ENCODE measurements at places on chromosomes 3 and 15.

DNA sequence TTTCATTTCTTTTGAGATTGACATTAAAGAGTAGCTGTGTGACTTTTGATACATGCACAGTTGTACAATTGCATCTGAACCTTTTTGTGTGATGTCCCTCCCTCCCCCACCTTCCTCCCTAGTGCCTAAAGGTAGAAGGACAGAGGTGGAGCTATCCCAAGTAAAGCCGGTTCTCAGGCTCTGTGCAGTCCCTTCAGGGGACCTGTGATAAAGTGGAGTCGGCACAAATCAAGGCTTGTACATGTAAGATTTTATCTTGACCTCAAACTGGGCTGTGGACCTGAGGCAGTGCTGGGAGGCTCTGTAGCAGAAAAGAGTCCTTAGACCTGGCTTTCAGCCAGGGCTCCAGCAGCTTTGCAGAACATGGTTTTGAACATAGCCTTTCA is 55.5 kb upstream of the CMTM7 start:
- DNase-seq, result no peak
- no peak overlapping the region for H3K27ac ChIP-seq
- H3K27me3 ChIP-seq, result no peaks in the 10 kb centered on the region
- H3K4me1 ChIP-seq, result peaks cover 20% of the 10 kb centered on the region
- H3K36me3 ChIP-seq, result no peaks in the 10 kb centered on the region

GRCh38 chr3:20552605-20553275 is 366.7 kb upstream of the SGO1 start:
- no peak overlapping the region for H3K4me3 ChIP-seq
- no peaks in the 10 kb centered on the region for H3K4me1 ChIP-seq
- DNase-seq, result no peak
- no peaks in the 10 kb centered on the region for H3K27me3 ChIP-seq
- H3K27ac ChIP-seq, result no peak overlapping the region

- H3K36me3 ChIP-seq, result peaks cover 82% of the 10 kb centered on the region
- H3K27ac ChIP-seq, result no peak overlapping the region
- H3K4me1 ChIP-seq, result no peaks in the 10 kb centered on the region
- no peak overlapping the region for H3K4me3 ChIP-seq
Measured at GRCh38 chr3:141570068-141570467, 83.2 kb downstream of the RASA2 start.

GRCh38 chr15:28979208-28979841 is 93.6 kb downstream of the APBA2 start:
- DNase-seq, result peak; percentile 48
- H3K36me3 ChIP-seq, result no peaks in the 10 kb centered on the region
- H3K4me3 ChIP-seq, result no peak overlapping the region
- no peaks in the 10 kb centered on the region for H3K27me3 ChIP-seq
- no peaks in the 10 kb centered on the region for H3K4me1 ChIP-seq

- no peaks in the 10 kb centered on the region for H3K36me3 ChIP-seq
- H3K27me3 ChIP-seq, result peaks cover 12% of the 10 kb centered on the region
- no peak overlapping the region for H3K4me3 ChIP-seq
- DNase-seq, result peak; percentile 71
Measured at GRCh38 chr15:74988007-74988800, 7.2 kb upstream of the SCAMP5 start.

GRCh38 chr3:65436580-65436979 is 602.1 kb downstream of the MAGI1 start:
- no peaks in the 10 kb centered on the region for H3K27me3 ChIP-seq
- no peak overlapping the region for H3K4me3 ChIP-seq
- DNase-seq, result no peak

- no peak overlapping the region for H3K4me3 ChIP-seq
- no peaks in the 10 kb centered on the region for H3K36me3 ChIP-seq
Measured at GRCh38 chr3:78978037-78978436, 789.8 kb downstream of the ROBO1 start.

GRCh38 chr15:92290359-92290992 is 103.2 kb upstream of the ST8SIA2 start:
- H3K27ac ChIP-seq, result no peak overlapping the region
- H3K4me1 ChIP-seq, result no peaks in the 10 kb centered on the region
- no peak overlapping the region for H3K4me3 ChIP-seq
- H3K36me3 ChIP-seq, result no peaks in the 10 kb centered on the region

- no peak for DNase-seq
- no peaks in the 10 kb centered on the region for H3K4me1 ChIP-seq
- no peak overlapping the region for H3K27ac ChIP-seq
- no peaks in the 10 kb centered on the region for H3K27me3 ChIP-seq
- H3K4me3 ChIP-seq, result no peak overlapping the region
Measured at GRCh38 chr3:116579840-116580239, 129.7 kb upstream of the TUSC7 start.

DNA sequence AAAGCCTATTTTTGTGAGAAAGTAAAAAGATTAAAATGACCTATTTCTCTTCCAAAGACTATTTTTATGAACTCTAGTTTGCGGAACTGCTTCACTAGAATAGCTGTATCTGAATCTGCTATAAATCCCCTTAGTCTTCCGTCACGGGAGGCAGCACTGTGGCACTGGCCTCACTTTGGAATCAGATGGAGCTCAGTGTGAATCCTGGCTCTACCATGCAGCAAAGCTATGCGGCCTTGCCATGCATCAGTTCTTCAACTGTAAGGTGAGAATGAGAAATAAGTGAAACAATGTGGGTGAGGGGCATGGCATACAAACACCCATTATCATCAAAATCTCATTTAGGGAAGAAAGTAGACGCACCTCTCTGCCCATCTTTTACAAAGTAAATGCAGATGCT is 27.5 kb upstream of the CSPG5 start:
- H3K27ac ChIP-seq, result no peak overlapping the region
- peaks cover 100% of the 10 kb centered on the region for H3K36me3 ChIP-seq
- no peak overlapping the region for H3K4me3 ChIP-seq

- H3K4me1 ChIP-seq, result no peaks in the 10 kb centered on the region
- no peak overlapping the region for H3K4me3 ChIP-seq
- DNase-seq, result no peak
Measured at GRCh38 chr3:175518459-175518858, 659.3 kb downstream of the NAALADL2 start.

GRCh38 chr15:81897057-81897677 is 148.7 kb downstream of the MEX3B start:
- H3K27me3 ChIP-seq, result no peaks in the 10 kb centered on the region
- no peak for DNase-seq
- H3K4me1 ChIP-seq, result no peaks in the 10 kb centered on the region
- no peaks in the 10 kb centered on the region for H3K36me3 ChIP-seq
- no peak overlapping the region for H3K27ac ChIP-seq

DNA sequence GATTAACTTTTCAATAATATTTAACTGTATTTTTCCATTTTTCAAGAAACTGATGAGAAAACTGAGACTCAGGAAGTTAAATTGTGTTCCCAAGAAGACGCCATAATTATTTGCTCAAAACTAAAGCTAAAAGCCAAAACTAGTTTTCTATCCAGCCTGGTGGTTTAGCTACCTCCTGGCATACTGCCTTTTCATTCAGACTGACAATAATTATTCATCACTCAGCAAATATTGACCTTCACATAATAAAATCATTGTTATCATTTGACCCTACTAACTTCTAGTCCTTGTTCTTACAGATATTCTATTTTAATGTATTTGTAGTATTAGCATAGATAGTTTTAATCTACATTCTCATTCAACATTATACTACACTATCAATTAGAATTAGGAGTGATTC is 210.6 kb upstream of the GADL1 start:
- H3K4me1 ChIP-seq, result no peaks in the 10 kb centered on the region
- no peak overlapping the region for H3K27ac ChIP-seq
- H3K27me3 ChIP-seq, result no peaks in the 10 kb centered on the region
- DNase-seq, result no peak
- no peaks in the 10 kb centered on the region for H3K36me3 ChIP-seq
- no peak overlapping the region for H3K4me3 ChIP-seq

- no peak for DNase-seq
- H3K4me3 ChIP-seq, result no peak overlapping the region
- no peak overlapping the region for H3K27ac ChIP-seq
- peaks cover 50% of the 10 kb centered on the region for H3K4me1 ChIP-seq
- H3K27me3 ChIP-seq, result no peaks in the 10 kb centered on the region
Measured at GRCh38 chr15:90478846-90479481, 50.8 kb upstream of the CRTC3 start.

DNA sequence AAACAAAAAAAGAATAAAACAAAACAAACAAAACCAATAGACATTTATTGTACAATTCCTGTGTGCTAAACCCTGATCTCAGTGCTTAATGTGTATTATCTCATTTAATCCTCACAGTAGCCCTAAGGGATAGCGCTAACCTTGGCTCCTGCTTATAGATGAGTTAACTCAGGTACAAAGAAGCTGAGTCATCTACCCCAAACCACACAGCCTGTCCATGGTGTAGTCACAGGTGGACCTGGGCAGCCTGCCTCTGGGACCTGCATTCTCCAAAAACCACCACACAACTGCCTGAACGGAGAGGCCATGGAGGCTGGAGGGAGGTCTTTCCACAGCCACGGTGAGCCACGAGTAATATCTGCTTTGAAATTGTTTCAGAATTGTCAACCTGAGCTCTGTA is 5.5 kb upstream of the CLN6 start:
- no peaks in the 10 kb centered on the region for H3K27me3 ChIP-seq
- H3K36me3 ChIP-seq, result no peaks in the 10 kb centered on the region
- H3K4me3 ChIP-seq, result no peak overlapping the region
- peaks cover 5% of the 10 kb centered on the region for H3K4me1 ChIP-seq

- H3K4me3 ChIP-seq, result peak within 1 kb of the TSS; percentile 64
- peaks cover 54% of the 10 kb centered on the region for H3K4me1 ChIP-seq
- peak; percentile 94 for DNase-seq
Measured at GRCh38 chr15:56243163-56244037, at the start of gene RFX7. TSS of gene RFX7 (minus strand) at chr15:56243879. CDS start at chr15:56243285, 594 bp downstream.

GRCh38 chr3:13052191-13052820 is 20.9 kb downstream of the IQSEC1 start:
- H3K4me1 ChIP-seq, result peaks cover 28% of the 10 kb centered on the region
- DNase-seq, result no peak
- H3K27me3 ChIP-seq, result no peaks in the 10 kb centered on the region

DNA sequence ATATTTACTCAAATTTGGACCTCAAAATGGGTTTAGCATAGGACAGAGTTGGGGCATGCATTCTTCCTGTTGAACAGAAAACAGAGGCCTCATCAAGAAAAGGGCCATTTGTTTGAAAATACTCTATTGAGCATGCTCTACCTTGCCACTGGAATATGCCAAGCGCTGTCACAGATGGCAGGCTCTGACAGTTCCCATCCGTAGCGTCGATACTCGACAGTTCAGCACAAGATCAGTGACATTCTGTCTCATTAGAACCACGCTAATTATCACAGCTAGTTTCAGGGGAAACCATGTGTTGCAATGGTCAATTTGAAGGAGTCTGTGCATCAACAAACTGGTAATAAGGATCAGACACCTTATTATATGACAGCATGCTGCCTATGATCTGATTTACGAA is 54.5 kb downstream of the SATB1 start:
- no peak overlapping the region for H3K27ac ChIP-seq
- no peaks in the 10 kb centered on the region for H3K27me3 ChIP-seq

GRCh38 chr3:58711871-58712270 is 45.3 kb upstream of the FAM3D start:
- H3K27me3 ChIP-seq, result no peaks in the 10 kb centered on the region
- DNase-seq, result no peak
- no peak overlapping the region for H3K27ac ChIP-seq
- H3K36me3 ChIP-seq, result no peaks in the 10 kb centered on the region
- no peaks in the 10 kb centered on the region for H3K4me1 ChIP-seq
- H3K4me3 ChIP-seq, result no peak overlapping the region

DNA sequence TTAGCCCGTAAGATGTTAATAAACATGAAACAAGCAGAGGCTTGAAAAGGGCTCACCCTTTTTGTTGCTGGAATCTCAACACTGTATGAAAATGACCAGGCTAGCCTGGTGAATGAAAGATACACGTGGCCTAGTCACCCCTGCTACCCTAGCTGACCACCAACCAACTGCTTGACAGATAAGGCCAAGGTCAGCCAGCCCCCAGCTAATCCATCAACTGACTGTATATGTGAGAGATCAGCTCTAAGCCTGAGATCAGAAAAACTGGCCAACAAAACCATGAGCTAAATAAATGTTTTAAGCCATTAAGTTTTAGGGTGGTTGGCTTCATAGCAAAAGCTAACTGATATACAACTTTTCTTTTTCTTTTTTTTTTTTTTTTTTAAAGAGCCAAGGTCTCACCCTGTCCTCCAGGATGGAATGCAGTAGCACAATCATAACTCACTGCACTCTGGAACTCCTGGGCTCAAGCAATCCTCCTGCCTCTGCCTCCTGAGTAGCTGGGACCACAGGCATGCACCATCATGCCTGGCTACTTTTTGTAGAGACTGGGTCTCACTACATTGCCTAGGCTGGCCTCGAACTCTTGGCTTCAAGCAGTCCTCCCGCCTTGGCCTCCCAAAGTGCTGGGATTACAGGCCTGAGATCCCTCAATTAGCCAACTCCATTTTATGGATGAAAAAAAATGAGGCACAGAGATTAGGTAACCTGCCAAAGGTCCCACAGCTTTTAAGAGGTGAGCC is 34.6 kb downstream of the SH3BP5 start:
- H3K4me1 ChIP-seq, result peaks cover 76% of the 10 kb centered on the region
- no peak overlapping the region for H3K27ac ChIP-seq
- no peak overlapping the region for H3K4me3 ChIP-seq
- H3K27me3 ChIP-seq, result no peaks in the 10 kb centered on the region
- H3K36me3 ChIP-seq, result peaks cover 24% of the 10 kb centered on the region

GRCh38 chr3:168047190-168047795 is 48.4 kb downstream of the GOLIM4 start:
- no peak overlapping the region for H3K27ac ChIP-seq
- no peaks in the 10 kb centered on the region for H3K36me3 ChIP-seq
- no peak overlapping the region for H3K4me3 ChIP-seq
- DNase-seq, result no peak
- H3K27me3 ChIP-seq, result no peaks in the 10 kb centered on the region

DNA sequence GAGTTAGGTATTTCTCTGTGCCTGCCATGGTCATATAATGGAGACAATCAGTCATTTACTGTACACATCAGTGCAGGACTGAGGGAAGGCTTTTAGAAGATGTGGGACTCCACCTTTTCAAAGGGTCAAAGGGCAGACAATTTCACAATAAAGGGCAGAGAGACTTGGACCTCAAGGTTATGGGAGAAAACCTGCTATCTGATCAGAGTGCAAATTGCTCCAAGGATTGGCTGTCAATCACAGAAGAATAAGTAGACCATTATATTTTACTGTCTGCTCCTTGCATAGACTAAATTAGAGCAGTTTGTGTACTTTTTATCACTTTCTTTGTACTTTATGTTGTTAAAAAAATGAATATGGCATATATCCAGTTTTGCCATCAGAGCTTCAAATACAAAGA is 314.9 kb upstream of the ATP11B start:
- no peaks in the 10 kb centered on the region for H3K4me1 ChIP-seq
- H3K27me3 ChIP-seq, result no peaks in the 10 kb centered on the region
- H3K4me3 ChIP-seq, result no peak overlapping the region
- H3K27ac ChIP-seq, result no peak overlapping the region

- H3K4me3 ChIP-seq, result no peak overlapping the region
- peaks cover 56% of the 10 kb centered on the region for H3K4me1 ChIP-seq
- no peaks in the 10 kb centered on the region for H3K36me3 ChIP-seq
- no peaks in the 10 kb centered on the region for H3K27me3 ChIP-seq
Measured at GRCh38 chr3:10169000-10169496, 4.3 kb downstream of the IRAK2 start.

- DNase-seq, result no peak
- H3K4me3 ChIP-seq, result no peak overlapping the region
- H3K27me3 ChIP-seq, result no peaks in the 10 kb centered on the region
- H3K27ac ChIP-seq, result peak overlapping the region; percentile 91
Measured at GRCh38 chr3:32403663-32404062, 12.0 kb downstream of the CMTM7 start.

Data from spleen (tissue), 13 donors.